ENCODE measurements at places on chromosomes 2 and 18. TPM values are rescaled to one million over a fixed set of nuclear protein-coding genes. Genes with fewer than 3 reads are reported as not detected.

CCT4 gene
- polyA plus RNA-seq = 141 TPM

ASIC4 gene
- 47.2 TPM for polyA plus RNA-seq

FKBP1B gene
- polyA plus RNA-seq = 105 TPM

KHK gene
- 19.1 TPM for polyA plus RNA-seq

CFAP65 gene
- 9.0 TPM for polyA plus RNA-seq

NEU2 gene
- not detected for polyA plus RNA-seq

NCKAP5 gene
- polyA plus RNA-seq = 17.7 TPM

IL18RAP gene
- polyA plus RNA-seq = 0.09 TPM

PLCL1 gene
- 9.5 TPM for polyA plus RNA-seq

NT5DC4 gene
- polyA plus RNA-seq = not detected

NAT8 gene
- polyA plus RNA-seq = 1.5 TPM

POTEC gene
- 0.05 TPM for polyA plus RNA-seq

CCDC102B gene
- 11.1 TPM for polyA plus RNA-seq

ABCG8 gene
- polyA plus RNA-seq = 1.2 TPM

MAP3K2 gene
- polyA plus RNA-seq = 24.9 TPM

CPLX4 gene
- polyA plus RNA-seq = 0.27 TPM

SNORC gene
- polyA plus RNA-seq = 10.2 TPM

NEURL3 gene
- 0.74 TPM for polyA plus RNA-seq

ERMN gene
- 45.7 TPM for polyA plus RNA-seq

EVX2 gene
- 0.74 TPM for polyA plus RNA-seq

CHRND gene
- polyA plus RNA-seq = 0.40 TPM

ICOS gene
- polyA plus RNA-seq = not detected

CROCC2 gene
- polyA plus RNA-seq = 3.0 TPM

CXCR2 gene
- polyA plus RNA-seq = 0.16 TPM

SLC9A2 gene
- 1.2 TPM for polyA plus RNA-seq

GALR1 gene
- 1.4 TPM for polyA plus RNA-seq

REG1B gene
- polyA plus RNA-seq = not detected

LYPD6B gene
- 8.5 TPM for polyA plus RNA-seq

Measured in spinal cord (tissue), 10 donors.